ENCODE measurements at places on chromosomes 5 and 9.

- no peak for DNase-seq
These were observed 190.8 kb downstream of the CDH12 start for GRCh38 chr5:22662391-22662790.

- no peak for DNase-seq
These were observed 108.2 kb upstream of the VCAN start for GRCh38 chr5:83363111-83363885.

DNA sequence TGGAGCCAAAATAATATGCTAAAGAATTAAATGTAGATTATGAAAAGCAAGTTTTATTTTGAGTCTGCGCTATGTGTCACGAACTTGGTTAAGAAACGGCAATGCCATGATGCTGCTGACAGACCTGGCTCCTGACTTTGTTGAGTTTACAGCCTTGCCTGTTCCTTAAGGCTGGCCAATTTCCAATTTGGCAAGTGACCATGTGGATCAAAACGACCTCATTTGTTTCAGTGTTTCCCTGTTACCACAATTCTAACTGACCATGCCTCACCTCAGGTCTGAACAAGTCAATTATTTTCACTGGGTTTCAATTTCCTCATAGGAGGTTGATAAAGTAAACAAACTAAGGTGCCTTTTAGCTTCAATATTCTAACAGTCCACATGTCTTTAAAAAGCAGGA, 461.4 kb downstream of the ZNF608 start:
- no peak for DNase-seq

DNA sequence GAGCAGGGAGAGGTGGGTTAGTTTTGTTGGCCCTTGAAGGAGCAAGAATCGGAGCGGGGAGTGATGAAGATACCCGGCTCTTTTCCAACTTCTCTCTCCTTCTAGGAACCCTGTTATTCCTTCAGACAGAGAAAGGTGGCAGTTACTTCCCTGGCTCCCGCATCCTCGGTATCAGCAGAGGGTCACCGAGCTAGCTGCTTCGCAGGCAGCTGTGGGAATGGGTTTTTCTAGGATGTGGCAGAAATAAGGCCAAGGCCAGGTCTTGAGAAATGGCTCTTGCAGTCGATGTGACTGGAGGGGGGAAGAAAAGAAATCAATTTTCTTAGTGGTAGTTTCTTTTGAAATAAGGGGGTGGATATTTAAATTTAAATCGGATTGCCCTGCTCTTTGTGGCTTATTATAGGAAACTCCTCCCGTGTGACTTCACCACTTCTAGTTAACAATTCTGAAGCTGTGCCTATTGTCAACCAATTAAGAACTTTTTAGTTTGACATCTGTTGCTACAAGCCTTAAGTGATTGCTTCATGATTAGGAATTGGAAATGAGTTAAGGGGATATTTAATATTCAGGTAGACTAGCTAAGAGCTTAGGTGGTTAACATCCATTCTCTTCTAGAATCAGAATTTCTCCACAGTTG, 1.4 kb downstream of the SAP30L start:
- no peak for DNase-seq

DNA sequence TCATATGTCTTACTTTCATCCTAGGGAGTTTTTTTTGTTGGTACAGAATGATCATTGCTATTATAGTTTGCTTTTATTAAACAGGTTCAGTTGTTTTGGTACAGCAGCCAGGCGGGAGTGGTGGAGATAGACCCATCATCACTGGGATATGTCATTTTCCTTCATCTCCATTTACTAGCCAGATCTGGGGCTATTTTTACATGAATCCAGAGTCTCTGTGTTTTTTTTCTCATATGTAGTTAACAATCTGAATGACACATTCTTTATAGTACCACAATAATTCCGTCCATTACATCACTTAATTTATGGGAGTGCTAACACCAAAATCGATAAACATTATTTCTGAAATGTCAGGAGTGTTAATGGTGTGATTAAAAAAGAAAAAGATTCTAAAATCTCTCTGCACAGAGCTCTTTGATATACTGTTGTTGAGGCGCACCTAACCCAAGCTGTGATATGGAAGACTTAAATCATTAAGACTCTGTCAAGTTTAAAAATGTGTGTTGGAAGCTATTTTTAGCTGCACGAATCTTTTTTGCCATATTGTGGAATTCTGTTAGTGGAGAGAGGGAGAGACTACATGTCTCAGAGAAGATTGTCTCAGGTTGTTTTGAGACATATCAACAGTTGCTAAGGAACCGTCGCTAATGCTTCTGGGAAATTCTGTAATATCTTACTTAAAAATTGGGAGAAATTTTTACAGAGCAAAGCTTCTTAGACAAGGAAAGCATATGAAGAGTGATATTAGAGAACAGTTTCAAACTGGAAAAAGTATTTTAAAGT, 59.6 kb downstream of the RPS23 start:
- no peak for DNase-seq

- DNase-seq = no peak
These were observed 85.4 kb downstream of the SEMA4D start for GRCh38 chr9:89412541-89412940.

DNA sequence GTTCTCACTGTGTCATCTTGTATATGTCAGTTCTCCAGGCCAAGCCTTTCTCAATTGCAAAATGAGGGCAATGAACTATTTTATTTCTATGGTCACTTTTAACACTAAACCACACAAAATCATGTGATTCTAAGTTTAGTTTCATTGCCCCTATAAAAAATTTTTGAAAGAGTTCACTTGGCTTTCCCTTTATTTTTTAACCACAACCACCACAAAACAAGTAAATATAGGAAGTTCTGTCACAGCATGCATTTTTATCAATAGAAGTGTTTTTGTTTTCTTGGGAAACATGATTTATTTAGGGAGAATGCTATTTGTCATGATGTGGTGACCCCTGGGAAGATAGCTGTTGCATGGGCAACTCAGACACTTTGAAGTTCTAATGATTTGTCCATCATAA, 169.1 kb downstream of the CSNK1G3 start:
- DNase-seq = no peak

GRCh38 chr5:148426514-148426913, 42.8 kb downstream of the FBXO38 start:
- no peak for DNase-seq

DNA sequence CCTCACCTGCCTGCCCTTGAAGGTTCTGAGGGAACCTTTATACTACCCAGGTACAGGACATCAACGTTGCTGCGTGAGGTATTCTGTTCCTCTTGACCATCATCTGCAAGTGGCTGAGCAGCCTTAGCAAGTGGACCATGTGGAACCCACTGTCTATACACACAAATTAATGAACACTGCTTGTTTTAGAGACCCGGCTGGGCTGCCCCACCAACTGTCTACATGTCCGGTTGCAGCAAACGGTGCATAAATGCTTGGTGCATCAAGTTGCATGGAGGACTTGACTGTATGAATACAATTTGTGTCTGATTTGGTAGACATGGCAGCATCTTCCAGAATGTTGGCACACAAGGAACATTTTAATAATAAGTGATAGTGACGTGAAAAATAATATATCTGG, 65.8 kb downstream of the SEMA6A start:
- DNase-seq = no peak

- DNase-seq = no peak
These were observed 45.4 kb downstream of the NTNG2 start for GRCh38 chr9:132207215-132207614.

GRCh38 chr5:162683284-162683683, 615.7 kb downstream of the GABRG2 start:
- DNase-seq = no peak

DNA sequence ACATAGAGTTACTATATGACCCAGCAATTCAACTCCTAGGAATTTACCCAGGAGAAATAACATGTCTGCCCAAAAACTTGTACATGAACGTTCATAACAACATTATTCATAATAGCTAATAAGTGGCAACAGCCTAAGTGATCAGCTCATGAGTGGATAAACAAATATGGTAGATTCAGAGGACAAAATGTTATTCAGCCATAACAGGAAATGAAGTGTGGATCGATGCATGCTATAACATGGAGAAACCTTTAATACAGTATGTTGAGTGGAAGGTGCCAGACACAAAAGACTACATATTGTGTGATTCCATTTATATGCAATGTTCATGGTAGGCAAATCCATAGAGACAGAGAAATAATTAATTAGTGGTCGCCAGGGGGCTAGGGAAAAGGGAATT, 22.3 kb upstream of the NR3C1 start:
- no peak for DNase-seq

All from activated CD4-positive, alpha-beta T cell treated with anti-CD3 and anti-CD28 coated beads, Interleukin-2, Interleukin-4, amounts not matched to agents 100 ng/mL and 50 ng/mL, durations not matched to agents 16 hours and 8 hours (primary cell).